ENCODE measurements at places on chromosomes 5 and 9. TPM values are rescaled to one million over a fixed set of nuclear protein-coding genes. Genes with fewer than 3 reads are reported as not detected.

The IRX2 gene
- not detected for total RNA-seq

The PLAC8L1 gene
- 2.8 TPM for total RNA-seq

- H3K4me3 ChIP-seq = no peak overlapping the region
- no peaks in the 10 kb centered on the region for H3K4me1 ChIP-seq
- no peak for DNase-seq
These were observed 509.8 kb upstream of the CHD1 start for GRCh38 chr5:99438619-99439018.

DNA sequence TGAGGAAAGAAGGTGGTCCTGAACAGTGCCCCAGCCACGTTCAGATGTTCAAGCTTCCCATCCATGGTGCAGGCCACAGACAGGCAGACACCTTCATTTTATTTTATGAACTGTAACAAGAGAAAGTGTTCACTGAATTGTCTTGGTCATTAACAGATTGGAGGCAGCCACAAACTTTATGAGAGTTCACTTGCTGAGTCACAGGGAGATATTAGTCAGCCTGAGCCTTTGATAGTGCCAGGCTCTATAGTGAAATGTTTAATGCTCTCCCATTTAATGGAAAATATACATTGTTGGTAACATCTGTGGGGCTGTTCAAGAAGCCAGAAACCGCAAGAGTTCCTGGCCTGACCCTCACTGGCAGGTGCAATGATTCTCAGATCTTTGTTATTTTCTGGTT, 237.0 kb downstream of the TENT4A start:
- H3K4me3 ChIP-seq = no peak overlapping the region
- no peak overlapping the region for H3K27ac ChIP-seq
- no peaks in the 10 kb centered on the region for H3K4me1 ChIP-seq
- no peaks in the 10 kb centered on the region for H3K27me3 ChIP-seq
- DNase-seq = no peak

GRCh38 chr5:104533498-104533897, 970.9 kb upstream of the NUDT12 start:
- H3K27me3 ChIP-seq = no peaks in the 10 kb centered on the region
- H3K27ac ChIP-seq = no peak overlapping the region
- no peaks in the 10 kb centered on the region for H3K4me1 ChIP-seq
- no peak overlapping the region for H3K4me3 ChIP-seq

DNA sequence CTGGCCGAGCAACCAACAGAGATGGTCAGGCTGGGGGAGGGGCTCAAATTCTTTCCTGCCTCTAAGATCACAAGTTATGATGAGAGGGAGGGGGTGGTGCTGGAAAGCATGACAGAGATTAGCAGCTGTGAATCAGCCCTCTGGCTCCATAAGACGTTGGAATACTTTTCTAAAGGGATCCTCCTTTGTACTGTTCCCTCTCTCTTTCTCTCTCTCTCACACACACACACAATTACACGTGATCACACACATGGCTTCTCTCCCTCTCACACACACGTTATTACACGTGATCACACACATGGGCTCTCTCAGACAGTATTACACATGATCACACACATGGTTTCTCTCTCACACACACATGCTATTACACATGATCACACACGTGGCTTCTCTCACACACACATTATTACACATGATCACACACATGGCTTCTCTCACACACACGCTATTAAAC, at the start of gene SLC45A2:
TSS of gene SLC45A2 (minus strand) at position 23 of the 454 bp plus-strand sequence. CDS start 110 bp downstream, outside the sequence.
- no peak for DNase-seq
- no peaks in the 10 kb centered on the region for H3K4me1 ChIP-seq
- no peaks in the 10 kb centered on the region for H3K27me3 ChIP-seq
- no peak within 1 kb of the TSS for H3K4me3 ChIP-seq
- H3K36me3 ChIP-seq = no peaks in the 10 kb centered on the region
- H3K27ac ChIP-seq = no peak within 1 kb of the TSS

DNA sequence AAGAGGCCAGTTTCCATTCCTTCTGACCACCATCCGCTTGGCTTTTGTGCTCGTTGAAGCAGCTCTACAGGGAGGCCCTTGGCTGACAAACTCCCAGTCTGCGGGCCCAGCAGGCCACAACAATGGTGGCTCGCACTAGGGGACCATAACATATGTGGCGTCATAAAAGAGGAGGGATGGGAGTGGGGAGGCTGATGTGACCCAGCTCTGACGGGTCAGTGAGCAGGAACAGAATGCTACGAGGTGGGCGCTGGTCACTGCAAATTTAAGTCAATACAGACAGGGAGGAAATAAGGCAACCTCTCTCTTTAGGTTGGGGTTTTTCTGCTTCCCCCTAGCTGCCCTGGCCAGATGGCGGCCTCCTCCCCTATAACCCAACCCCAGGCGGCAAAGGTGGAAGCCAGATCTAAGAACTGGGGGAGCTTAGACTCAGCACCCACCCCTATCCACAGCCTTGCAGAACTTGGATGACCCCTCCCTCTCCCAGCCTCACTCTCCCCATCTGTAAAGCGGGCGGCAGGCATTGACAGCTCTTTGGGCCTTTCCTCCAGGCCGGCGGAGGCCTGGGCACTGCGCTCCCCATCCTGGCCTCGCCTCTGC, 778 bp downstream of the FRRS1L start:
- no peak overlapping the region for H3K4me3 ChIP-seq
- DNase-seq = no peak
- H3K4me1 ChIP-seq = no peaks in the 10 kb centered on the region
- no peaks in the 10 kb centered on the region for H3K36me3 ChIP-seq
- H3K27ac ChIP-seq = no peak overlapping the region
- no peaks in the 10 kb centered on the region for H3K27me3 ChIP-seq

DNA sequence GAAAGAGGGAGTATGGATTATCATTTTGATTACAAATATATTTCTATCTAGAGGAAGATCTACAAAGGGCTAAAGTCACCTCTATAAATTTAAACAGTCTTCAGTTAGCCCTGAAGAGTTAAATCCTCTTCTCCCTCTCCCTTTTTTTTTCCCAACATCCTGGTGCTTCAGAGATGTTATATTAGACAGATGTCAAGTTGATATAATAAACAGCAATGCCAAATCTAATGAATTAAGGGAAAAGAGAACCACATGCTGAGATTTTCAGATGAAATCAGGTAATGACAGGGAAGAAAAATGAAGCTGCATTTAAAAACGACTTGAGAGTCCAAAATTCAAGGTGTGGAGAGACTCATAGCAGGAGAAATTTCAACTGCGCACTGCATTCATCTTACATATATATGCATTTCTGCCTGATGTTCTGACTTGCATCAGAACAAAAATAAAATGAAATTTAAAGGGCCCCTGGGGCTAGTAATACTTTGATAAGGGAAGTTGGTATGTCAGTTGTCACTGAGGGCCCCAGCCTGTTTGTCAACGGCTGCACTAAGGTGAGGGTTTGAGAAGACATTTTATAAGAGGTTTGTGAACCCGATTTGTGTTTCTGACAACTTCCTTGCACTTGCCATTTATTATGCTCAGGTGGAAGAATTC, 338.9 kb upstream of the PANK3 start:
- no peak overlapping the region for H3K4me3 ChIP-seq
- H3K27me3 ChIP-seq = no peaks in the 10 kb centered on the region
- DNase-seq = no peak
- no peak overlapping the region for H3K27ac ChIP-seq

The ATP6V0E1 gene
- total RNA-seq = 46.2 TPM

DNA sequence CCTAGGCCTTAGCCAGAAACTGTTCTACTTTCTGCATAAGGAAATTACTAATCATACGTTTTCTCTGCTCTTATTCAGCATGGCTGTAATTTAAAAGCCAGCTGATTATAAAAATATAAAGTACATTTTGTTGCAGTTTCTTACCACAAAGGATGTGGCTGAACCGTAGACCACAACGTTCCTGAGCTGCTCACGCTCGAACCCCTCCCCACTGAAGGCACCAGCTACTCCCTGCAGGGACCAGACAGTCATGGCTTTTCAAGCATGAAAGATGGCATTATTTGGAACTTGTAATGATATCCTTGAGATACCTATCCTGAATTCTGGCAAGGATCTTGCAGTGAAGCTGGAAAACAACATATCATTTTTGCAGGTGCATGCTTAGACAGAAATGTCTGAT, 91.8 kb upstream of the DMRT1 start:
- H3K27ac ChIP-seq = peak overlapping the region; percentile 6
- DNase-seq = no peak
- no peaks in the 10 kb centered on the region for H3K4me1 ChIP-seq
- no peak overlapping the region for H3K4me3 ChIP-seq
- no peaks in the 10 kb centered on the region for H3K27me3 ChIP-seq

Data from Peyer's patch (tissue), 4 donors.